ENCODE measurements at places on chromosomes 7 and 10.

DNA sequence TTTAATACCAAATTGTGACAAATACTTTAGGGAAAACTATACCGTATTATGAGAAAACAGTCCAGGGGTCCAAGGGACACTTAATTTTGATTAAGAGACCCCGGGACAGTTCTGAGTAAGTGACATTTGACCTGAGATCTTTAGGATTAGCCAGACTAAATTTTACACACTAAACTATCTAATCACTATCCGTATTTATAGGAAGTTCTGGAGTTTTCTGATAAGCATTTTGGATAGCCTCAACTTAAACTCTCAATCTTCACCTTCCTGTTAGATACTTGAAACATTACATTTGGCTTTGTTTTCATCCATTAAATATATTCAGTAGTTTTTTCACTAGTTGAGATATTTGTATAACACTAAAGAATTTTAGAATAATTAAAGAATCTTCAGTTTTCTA is 5.4 kb downstream of the PIK3CG start:
- no peak for DNase-seq

- DNase-seq: no peak
These were observed 36.8 kb downstream of the KIFBP start for GRCh38 chr10:69025370-69025896.

DNA sequence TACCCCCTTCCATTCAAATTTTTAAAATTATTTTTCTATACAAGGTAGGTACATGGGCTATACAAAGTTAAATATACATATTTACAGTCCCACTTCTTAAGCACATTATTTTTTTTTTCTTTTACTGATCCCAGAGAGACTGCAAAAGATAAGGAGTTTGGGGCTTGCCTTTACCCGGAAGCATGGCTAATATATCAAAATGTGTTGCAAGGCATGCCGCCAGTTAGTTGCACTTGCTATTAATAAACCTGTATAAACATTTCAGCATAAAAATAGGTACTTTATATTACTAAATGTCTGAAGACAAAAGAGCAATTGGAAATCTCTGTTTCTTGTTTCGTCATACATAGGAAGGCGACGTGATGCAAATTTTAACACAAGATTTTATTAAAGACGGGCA is 21.5 kb upstream of the PDLIM1 start:
- DNase-seq: no peak

- DNase-seq: no peak
These were observed 206.6 kb upstream of the SH2B2 start for GRCh38 chr7:102080019-102080433.

GRCh38 chr7:156494960-156495359 is 145.6 kb upstream of the RNF32 start:
- DNase-seq: no peak

DNA sequence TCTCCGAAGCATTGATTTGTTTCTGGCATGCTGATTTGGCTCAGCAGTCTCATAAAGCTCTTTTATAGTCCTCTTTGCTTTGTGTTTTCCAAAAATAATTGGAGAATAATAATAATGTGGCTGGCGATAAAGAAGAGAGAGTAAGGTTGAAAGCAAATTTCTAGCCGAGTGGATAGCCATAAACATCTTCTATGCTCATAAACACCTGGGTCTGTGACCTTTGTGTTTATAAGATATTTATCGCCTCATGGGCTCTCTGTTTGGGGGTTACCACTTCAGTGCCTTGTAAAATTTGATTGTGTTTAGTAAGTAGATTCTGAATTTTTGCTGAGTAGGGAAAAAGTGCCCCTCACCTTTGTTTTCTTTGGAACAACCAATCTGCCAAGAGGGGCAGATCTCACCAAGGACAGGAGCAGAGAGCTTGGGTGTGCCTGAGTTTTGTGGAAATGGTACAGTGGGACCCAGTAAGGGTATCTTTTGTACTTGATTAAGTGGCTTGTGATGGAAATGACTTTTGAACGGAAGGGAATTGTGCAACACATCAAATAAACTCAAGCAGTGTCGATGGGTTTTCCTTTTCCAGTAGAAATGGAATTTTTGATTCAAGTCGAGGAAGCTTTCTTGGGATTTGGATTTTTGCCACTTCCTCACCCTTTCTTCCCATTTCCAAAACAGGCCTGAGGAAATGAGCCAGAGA is 220.5 kb downstream of the AUTS2 start:
- no peak for DNase-seq

- DNase-seq: peak; percentile 97
These were observed 59.8 kb downstream of the ARID5B start for GRCh38 chr10:61961278-61961677.

All from NAMALWA (cell line).